AG09309 (cell line): ENCODE measurements at places on chromosomes 2 and 18.

GRCh38 chr18:30439174-30439573 lies 603.4 kb downstream of the DSC3 start:
- no peak for DNase-seq

GRCh38 chr2:196464311-196464710 lies 175.2 kb upstream of the CCDC150 start:
- DNase-seq: no peak

- DNase-seq: no peak
These were observed 236.9 kb upstream of the REV1 start for GRCh38 chr2:99726691-99727090.

DNA sequence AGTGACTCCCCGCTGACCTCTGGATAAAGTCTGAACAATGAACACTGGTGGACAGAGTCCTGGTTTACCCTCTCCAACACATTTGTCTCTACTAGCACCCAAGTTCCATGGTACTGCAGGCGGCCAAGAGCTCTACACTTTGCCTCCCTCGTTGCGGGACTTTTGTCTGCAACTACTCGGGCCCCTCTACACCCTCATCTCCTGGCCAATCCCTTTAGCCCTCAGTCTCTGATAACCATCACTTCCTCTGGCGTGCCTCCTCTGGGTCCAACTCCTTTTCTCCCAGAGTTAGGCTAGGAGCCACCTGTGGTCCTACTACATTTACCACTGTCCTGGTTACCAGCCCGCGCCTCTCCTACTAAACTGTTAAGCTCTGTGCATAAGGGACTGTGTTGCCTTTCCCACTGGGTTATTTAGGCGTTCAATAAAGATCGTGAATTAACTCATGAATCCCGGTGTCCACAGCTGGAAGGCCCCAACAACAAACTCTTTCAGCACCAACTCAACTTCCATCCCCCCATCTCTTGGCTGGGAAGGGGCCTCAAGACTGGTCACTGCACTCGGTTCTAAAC lies 757 bp downstream of the HDHD2 start:
- no peak for DNase-seq

- peak; percentile 96 for DNase-seq
These were observed 83.3 kb upstream of the CD28 start for GRCh38 chr2:203623096-203623495.

DNA sequence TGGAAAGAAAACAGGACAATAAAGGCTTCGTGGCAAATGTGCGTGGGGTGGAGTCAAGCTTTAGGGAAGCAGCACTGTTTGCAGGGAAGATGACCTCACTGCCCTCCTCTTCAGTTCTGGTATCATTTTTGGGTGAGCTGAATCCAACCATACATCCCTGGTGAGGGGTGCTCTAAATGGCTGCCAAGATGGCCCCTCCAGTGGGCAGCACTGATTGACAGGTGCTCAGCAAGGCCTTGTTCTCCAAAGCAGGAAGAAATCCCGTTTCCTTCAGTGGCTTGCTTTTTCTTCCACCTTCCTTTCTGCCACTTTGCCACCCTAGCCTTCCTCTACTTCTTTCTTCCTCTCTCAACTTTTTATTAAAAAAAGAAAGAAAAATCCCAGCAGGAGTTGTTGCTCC lies 132.8 kb upstream of the SP5 start:
- DNase-seq: no peak

- no peak for DNase-seq
These were observed 629 bp downstream of the PRELID3A start for GRCh38 chr18:12408247-12408869.

DNA sequence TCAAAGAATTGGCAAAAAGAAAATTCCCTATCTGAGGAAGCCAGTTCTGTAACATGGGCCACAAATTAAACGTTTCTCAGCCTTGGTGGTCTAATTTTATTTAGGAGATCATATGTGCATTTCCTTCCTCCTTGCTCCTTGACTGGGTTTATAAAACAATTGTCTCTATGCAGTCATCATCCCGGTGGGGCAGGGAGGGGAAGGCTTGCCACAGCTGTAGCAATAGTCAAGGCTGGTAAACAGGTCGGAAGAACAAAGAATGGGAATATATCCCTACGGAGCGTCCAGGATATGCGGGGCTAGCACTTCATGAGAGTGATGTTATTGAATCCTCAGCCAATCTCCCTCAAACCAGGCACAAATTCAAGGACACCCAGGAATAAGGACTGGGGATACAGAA lies 143.8 kb downstream of the RNF152 start:
- no peak for DNase-seq

- no peak for DNase-seq
These were observed 63.9 kb downstream of the DGKD start for GRCh38 chr2:233418052-233418760.

DNA sequence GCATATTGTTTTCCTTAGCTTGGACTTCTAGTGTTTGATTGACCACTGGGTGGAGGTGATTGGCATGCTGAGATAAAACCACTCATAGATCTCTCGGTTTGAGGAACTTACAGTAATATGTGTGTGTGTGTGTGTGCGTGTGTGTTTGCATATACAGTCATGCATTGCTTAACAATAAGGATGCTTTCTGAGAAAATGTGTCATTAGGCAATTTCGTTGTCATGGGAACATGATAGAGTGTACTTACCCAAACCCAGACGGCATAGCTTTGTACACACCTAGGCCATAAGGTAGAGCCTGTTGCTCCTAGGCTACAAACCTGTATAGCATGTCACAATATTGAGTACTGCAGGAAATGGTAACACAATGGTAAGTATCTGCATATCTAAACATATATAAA lies 167.3 kb downstream of the NYAP2 start:
- no peak for DNase-seq

DNA sequence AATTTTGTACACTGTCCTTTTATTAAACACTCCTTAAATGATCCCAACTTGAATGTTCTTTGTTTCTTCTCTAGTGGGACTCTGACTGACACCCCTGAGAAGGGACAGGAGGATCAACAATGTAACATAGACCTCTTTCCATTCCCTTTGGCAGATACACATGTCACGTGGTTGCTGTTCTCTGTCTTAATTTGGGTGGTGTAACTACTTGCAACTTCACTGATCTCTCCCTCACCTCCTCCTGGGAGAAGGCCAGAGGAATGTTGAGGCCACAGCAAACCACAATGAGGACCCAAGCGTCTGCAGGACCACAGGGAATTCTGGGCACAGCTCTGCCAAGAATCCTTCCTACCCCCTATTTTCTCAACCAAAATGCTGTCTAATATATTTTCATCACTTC lies 205.6 kb downstream of the RTP5 start:
- peak; percentile 67 for DNase-seq

GRCh38 chr2:42218712-42219111 lies 49.6 kb downstream of the EML4 start:
- no peak for DNase-seq

GRCh38 chr2:9370746-9371145 lies 52.6 kb downstream of the ITGB1BP1 start:
- no peak for DNase-seq

DNA sequence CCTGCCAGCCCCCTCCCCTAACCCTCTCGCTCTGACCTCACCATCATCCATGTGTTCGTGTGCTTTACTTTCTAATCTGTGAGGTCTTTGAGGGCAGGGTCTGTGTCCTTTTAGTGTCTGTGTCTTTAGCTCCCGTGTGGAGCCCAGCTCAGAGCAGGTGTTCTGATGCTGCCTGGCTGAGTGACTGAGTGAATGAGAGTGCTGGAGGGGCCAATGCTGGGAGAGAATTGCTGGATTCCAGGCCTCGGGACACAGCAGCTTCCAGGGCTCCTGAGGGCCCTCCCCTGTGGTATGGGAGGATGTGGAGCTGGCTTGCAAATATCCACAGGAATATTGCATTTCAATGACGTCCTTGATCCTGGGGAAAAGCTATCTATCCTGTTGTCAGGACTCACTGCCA lies 160.6 kb downstream of the ANKRD30B start:
- DNase-seq: no peak

DNA sequence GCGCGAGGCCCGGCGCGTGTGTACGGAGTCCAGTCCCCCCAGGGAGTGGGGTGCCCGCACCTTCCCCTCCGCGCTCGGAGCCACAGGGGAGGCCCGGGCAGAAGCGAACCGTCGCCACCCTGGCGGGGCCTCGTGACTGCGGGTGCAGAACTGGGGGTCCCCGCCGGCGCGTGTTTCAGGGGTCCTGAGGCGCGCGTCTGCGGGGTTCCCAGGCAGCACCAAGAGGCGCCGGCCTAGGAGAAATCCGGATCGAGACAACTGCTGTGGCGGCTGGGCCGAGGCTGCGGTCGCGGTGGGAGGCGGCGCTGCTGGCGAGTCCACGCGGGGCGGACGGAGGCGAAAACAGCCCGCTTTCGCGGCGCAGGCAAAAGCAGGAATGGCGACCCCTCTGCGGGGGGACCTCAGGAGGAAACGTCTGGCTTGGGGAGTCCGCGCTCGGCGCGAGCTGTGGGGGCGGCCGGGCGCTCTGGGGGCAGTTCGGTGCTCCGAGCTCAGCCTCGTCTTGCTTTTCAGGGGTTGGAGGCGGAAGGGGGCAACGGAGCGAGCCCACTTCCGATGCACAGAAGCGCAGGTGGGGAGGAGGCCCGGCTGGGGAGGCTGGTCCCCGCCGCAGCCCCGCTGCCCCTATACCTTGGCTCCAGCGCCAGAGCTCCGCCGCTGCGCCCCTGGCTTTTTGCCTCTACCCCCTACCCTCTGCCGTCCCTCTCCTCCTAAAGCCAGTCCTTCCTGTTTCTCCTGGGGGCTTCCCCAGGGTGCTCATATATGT lies 81.5 kb upstream of the LDLRAD4 start:
- DNase-seq: no peak

DNA sequence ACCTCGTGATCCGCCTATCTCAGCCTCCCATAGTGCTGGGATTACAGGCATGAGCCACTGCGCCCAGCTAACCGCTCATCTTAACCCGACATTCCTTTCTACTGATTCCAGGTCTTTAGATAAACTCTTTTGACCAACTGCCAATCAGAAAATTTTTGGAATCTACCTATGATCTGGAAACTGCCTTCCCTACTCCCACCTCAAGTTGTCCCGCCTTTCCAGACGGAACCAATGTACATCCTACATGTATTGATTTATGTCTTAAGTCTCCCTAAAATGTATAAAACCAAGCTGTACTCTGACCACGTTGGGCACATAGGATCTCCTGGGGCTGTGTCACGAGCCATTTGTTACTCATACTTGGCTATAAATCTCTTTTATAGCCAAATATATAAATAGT lies 3.2 kb upstream of the NEU2 start:
- peak; percentile 21 for DNase-seq

DNA sequence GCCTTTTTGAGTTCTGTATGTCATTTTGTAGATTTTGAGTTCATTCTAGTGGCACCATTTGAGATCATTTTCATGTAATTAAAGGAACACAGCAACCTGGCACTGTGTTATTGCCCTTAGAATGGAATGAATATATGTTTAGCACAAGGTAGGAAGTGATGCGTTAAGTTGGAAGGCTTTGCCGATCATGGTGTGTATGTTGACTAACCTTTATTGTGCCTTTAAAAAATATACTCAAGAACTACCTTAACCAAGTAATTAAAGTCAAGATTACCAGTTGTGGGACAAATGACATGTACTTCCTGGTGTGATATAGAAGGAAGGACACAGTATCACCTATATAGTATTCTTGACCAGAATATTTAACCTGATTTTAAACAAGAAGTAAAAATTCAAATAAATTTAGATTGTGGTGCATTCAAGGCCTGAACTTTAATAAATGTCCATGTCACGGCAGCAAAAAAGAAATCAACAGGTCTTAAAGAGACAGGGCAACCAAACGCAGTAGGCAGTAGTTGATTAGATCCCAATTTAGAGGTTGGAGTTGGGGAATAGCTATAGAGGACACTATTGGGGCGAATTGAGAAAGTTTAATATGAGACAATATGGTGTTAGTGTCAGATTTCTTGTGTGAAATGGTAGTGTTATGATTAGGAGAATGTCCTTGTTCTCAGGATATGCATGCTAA lies 68.6 kb downstream of the MSH2 start:
- no peak for DNase-seq

DNA sequence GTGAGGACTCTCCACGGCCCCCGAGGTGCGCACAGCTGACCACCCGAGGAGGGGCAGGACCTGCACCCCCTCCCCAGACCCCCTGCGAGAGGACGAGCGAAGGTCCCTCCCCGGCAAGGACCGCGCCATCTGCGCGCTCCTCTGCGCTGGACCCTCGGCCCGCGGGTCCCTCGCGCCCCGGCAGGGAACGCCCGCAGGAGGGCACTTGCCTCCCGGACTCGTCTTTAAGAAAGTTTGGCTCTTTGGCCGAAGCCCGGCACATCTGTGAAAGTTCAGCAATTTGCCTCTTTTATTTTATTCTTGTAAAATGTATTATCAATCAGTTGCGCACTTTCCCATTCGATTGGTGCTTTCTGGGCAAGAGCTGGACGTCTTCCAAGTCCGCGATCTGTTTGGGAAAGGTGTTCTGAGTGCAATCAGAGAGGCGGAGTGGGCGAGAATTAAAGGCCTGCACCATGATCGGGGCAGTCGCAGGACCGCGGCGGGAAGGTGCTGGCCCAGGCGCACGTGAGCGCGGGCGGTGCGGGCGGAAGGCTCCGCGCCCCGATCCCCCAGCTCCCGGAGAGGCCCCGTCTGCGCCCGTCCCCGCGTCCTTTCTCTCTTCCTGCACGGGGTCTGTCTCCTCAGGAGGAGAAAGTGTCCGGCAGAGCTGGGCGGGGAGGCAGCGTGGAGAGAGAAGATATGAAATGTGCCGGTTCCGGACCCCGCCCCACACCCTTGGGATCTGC lies 1.6 kb upstream of the ALKAL2 start:
- no peak for DNase-seq
